ENCODE measurements at places on chromosomes 5 and 9.

DNA sequence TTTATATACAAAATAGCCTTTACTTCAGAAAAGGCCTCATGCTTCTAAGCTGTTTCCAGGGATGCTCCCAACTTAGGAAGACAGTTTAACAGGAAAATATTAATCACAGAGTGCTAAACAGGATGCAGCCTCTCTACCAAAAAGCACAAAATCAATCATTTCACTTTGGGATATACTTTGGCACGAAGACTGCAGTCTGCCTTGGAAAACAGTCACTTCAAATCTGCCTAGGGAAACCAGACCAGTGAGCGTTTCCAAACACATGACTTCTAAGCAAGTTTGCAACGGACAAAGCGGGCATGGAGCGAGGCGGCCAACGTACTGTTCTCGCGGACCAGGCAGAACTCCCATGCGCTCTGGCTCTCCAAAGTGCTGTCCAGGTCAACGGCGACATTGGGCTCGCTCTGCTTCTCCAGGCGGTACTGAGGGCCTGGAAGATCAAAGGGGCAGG, 201.0 kb downstream of the MAPKAP1 start:
- H3K4me3 ChIP-seq: no peak overlapping the region
- no peaks in the 10 kb centered on the region for H3K27me3 ChIP-seq
- no peaks in the 10 kb centered on the region for H3K36me3 ChIP-seq
- no peak for DNase-seq

DNA sequence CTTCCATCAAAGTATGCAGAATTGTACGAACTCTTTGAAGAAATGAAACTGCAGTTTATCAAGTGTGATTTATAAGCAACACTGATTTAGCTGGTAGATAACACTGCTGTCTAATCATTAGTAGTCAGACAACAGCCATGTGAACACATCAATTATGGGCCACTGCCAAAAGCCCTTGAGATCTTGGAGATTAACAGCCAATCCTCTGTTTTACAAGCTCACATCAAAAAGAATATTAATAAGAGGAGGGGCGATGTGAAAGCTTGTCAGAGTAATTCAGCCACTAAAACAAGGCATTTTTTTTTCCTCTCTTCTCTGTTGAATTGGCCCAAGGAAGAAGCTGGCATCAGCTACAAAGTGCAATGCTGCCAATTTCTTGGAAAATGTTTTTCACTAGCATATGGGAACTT, 28.1 kb downstream of the ZNF608 start:
- no peaks in the 10 kb centered on the region for H3K36me3 ChIP-seq
- no peak overlapping the region for H3K27ac ChIP-seq
- no peaks in the 10 kb centered on the region for H3K27me3 ChIP-seq
- H3K4me1 ChIP-seq: peaks cover 5% of the 10 kb centered on the region

GRCh38 chr9:93365427-93366118, 85.9 kb upstream of the FAM120A start:
- H3K27me3 ChIP-seq: no peaks in the 10 kb centered on the region
- no peak for DNase-seq
- no peaks in the 10 kb centered on the region for H3K36me3 ChIP-seq
- no peak overlapping the region for H3K27ac ChIP-seq

GRCh38 chr9:124256517-124257069, 1.2 kb upstream of the NEK6 start:
- peaks cover 33% of the 10 kb centered on the region for H3K4me1 ChIP-seq
- H3K4me3 ChIP-seq: no peak overlapping the region
- no peaks in the 10 kb centered on the region for H3K36me3 ChIP-seq
- H3K27ac ChIP-seq: no peak overlapping the region
- DNase-seq: peak; percentile 36

- no peak overlapping the region for H3K4me3 ChIP-seq
- H3K27ac ChIP-seq: no peak overlapping the region
- DNase-seq: no peak
Measured at GRCh38 chr5:93874491-93874890, 133.1 kb upstream of the POU5F2 start.

- peaks cover 13% of the 10 kb centered on the region for H3K4me1 ChIP-seq
- peaks cover 6% of the 10 kb centered on the region for H3K36me3 ChIP-seq
- DNase-seq: no peak
- no peak overlapping the region for H3K4me3 ChIP-seq
- no peaks in the 10 kb centered on the region for H3K27me3 ChIP-seq
- no peak overlapping the region for H3K27ac ChIP-seq
Measured at GRCh38 chr9:33293782-33294181, 3.5 kb downstream of the NFX1 start.

DNA sequence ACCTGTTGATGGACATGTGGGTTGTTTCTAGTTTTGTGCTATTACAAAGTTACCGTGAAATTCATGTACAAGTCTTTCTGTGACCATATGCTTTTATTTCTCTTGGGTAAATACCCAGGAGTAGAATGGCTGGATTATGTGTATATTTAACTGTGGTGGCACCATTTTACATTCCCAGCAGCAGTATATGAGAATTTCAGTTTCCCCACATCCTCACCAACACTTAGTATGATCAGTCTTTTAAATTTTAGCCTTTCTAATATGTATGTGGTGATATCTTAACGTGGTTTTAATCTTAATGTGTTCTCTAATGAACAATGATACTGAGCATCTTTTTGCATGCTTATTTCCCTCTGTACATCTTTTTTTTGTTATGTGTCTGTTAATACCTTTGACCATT, 36.6 kb downstream of the GALNT10 start:
- DNase-seq: no peak
- no peaks in the 10 kb centered on the region for H3K27me3 ChIP-seq
- peaks cover 2% of the 10 kb centered on the region for H3K4me1 ChIP-seq
- no peaks in the 10 kb centered on the region for H3K36me3 ChIP-seq
- H3K4me3 ChIP-seq: no peak overlapping the region

GRCh38 chr5:115723220-115723619, 93.2 kb downstream of the CDO1 start:
- DNase-seq: no peak
- H3K4me3 ChIP-seq: no peak overlapping the region
- H3K36me3 ChIP-seq: no peaks in the 10 kb centered on the region
- H3K27me3 ChIP-seq: no peaks in the 10 kb centered on the region
- no peaks in the 10 kb centered on the region for H3K4me1 ChIP-seq
- H3K27ac ChIP-seq: no peak overlapping the region

DNA sequence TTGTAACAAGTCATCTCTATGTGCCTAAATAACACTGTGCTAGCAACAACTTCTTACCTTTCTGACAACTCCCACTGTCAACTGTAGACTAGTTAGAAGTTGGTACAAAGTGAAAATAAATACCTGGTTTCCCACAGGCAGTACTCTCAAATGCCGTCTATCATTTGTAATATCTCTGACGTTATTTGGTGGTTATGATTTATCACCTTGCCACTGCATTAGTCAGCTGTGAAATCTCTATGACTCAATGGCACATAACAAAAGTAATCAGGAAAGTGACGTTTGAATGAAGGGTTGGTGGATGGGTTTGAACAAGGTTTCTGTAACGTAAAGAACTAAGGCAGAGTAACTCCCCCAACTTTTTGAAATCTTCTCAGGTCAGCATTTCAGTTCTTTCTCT, 592.3 kb downstream of the MAT2B start:
- no peak overlapping the region for H3K27ac ChIP-seq
- no peaks in the 10 kb centered on the region for H3K27me3 ChIP-seq
- H3K36me3 ChIP-seq: no peaks in the 10 kb centered on the region
- H3K4me3 ChIP-seq: no peak overlapping the region
- DNase-seq: peak; percentile 58

DNA sequence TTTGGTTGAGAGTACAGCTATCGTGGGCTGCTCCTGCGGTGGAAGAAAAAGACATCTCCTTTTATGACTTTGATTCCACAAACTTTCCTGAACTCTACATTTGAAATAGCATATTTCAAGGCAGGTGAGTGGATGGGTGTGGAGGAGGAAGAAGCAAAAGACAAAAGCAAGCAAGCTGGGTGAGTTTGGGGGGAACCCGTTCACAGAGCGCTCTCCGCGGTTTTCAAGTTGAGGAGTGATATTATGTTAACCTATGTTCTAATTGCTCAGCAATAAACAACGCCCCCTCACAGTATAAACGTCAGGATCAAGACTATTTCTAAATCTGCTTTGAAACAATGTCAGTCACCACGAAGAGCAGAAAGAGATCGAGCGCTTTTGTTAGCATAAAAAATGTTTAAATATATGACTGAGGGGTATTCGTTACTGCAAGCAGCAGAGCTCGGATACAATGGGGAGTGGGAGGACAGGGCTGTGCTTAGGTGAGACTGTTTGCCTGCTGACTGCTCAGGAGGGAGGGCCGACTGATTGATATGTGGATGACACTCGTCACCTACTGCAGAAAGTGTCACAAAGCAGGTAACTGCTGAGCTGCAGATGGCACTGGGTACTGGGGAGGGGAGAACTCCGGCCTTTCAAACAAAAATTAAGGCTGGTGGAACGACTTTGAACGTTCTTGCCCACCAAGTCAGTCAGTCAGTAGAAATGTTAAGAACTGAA, 236.5 kb downstream of the DRD1 start:
- no peaks in the 10 kb centered on the region for H3K27me3 ChIP-seq
- H3K36me3 ChIP-seq: no peaks in the 10 kb centered on the region
- no peak overlapping the region for H3K27ac ChIP-seq

DNA sequence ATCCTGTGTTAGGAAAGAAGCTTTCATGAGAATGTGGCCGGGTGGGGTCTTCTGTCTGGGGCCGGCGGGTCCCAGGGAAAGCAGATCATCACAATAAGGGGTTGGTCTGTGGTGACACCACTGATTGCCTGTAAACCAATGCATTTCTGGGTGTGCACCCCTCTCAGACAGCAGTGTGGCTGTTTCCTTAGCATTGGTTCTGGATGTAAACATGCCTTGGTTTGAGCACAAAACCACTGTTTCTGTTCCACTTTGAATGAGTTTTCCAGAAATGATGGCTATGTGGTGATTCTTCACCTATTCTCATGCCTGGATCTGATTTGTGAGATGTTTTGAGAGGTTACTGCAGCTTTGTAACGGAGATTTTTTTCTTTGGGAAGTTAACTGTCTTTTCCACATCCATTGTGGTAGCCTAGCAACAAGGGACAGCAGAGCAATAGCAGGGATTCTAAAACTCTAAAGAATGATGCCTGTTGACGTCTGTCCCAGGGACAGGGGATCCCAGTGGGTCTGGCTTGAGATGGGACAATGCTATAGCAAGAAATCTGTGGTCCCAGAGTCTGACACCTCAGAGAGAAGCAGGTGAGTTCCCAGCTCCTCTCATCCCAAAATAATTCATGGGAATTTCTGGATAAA, at the start of gene CCDC192:
CCDC192 (plus strand) TSS at position 466 of the 636 bp plus-strand sequence; CDS start at position 521, 55 bp downstream.
- no peak within 1 kb of the TSS for H3K4me3 ChIP-seq
- no peak within 1 kb of the TSS for H3K27ac ChIP-seq
- no peaks in the 10 kb centered on the region for H3K4me1 ChIP-seq
- H3K36me3 ChIP-seq: no peaks in the 10 kb centered on the region
- no peak for DNase-seq
- no peaks in the 10 kb centered on the region for H3K27me3 ChIP-seq

Data from endothelial cell of umbilical vein (primary cell).